ENCODE measurements at places on chromosomes 16 and 17. TPM values are rescaled to one million over a fixed set of nuclear protein-coding genes. Genes with fewer than 3 reads are reported as not detected.

DNA sequence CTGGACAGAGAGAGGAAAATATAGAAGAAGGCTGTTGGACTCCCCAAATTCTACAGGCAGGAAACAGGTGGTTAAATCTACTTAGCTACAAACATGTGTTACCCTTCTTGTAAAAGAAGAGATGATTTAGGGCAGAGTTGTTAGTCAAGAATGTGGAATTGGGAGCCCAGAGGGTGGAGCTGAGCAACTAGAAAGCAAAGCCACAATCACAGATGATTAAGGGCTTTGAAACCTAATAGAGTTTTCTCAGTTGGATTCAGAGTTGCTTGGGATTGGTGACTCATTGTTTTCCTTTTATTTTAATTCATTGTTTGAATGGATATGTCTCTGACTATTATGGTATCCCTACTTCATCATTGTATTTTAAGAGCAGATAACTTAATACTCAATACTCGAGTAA, 6.2 kb downstream of the ACSM5 start:
- no peak for DNase-seq

DNA sequence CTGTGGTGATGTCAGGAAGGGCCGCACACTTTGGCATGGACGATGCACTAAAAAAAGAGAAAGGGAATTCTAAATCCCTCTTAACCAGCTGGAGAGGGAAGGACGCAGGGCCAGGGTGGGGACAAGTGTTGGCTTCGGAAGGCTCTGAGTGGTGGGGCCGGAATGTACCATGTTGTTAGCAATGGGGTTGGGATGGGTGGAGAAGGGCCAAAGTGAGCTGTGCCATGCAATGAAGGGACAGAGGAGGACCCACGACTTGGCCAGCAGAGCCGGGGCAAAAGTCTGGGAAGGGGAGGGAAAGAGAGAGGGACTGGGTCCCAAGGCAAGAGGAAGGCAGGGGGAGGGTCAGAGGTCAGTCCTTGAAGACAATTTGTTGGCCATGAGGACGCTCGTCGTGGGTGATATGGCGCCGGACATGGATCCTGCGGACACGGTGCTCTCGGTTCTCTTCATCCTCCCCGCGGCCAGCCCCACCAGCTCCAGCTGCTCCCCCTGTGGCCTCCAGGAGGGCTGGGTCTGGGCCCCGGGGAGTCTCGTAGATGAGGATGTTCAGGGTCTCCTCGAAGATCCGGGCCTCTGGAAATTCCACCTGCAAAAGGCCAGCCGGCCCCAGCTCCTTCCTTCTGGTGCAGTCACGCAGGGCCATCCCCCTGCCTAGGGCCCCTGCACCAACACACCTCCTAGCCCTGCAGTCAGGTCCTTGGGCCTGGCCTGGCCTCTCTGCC, 6.4 kb downstream of the ASPHD1 start:
- DNase-seq = no peak

- no peak for DNase-seq
Observed at GRCh38 chr16:66457888-66458287, 30.8 kb downstream of the BEAN1 start.

DNA sequence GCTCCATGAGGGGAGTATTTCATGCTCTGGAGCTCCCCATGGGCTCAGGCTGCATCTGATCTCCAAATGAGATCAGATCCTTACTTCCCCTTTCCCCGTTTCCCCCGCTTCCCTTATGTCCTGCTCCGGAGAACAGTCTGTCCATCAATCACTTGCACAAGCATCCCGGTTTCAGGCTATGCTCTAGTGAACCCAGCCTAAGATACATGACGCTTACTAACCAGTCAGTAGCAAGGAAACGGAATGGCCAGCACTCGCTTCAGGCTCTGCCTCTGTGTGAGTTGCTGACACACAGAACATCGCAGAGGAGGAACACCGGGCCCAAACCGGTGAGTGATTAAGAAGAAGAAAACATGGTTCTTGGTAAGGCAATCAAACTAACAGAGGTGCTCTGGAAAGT, 9.4 kb upstream of the ATP5MC1 start:
- no peak for DNase-seq

DNA sequence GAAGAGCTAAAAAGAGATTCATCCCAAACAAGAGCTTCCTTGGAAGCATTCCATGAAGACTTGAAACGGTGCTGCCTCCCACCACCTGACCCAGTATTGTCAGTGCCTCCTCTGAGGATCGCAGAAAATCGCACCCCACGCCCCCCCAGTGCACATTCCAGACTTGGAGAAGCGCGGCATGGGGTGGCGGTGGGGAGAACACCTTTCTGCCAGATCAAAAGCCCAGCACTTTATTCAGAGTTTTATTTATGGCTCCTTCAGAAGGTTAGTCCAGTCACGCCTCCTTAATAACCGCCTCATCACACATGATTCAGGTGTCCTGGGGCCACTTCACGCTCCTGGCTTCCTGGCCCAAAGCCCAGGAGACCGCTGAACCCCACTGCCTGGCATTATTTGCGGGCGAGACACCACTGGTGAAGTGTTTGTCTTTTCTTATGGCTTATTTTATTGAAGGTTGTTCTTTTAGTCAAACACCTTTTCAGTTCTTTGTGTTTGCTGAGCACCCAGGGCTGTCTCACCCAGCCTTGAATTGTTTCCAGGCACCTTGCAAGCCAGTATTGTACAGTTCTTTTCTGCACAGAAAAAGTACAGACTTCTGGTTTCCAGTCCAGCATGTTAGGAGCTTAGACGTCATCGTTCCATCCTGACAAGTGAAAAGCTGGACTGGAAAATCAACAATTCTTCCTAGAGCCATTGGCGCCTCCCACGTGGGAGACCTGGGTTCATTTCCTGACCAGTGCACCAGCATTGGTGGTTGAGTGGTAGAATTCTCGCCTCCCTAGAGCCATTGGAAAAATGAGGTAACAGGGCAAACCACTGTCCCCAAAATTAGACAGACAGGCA, 79.6 kb upstream of the CACNG5 start:
- DNase-seq = no peak

DNA sequence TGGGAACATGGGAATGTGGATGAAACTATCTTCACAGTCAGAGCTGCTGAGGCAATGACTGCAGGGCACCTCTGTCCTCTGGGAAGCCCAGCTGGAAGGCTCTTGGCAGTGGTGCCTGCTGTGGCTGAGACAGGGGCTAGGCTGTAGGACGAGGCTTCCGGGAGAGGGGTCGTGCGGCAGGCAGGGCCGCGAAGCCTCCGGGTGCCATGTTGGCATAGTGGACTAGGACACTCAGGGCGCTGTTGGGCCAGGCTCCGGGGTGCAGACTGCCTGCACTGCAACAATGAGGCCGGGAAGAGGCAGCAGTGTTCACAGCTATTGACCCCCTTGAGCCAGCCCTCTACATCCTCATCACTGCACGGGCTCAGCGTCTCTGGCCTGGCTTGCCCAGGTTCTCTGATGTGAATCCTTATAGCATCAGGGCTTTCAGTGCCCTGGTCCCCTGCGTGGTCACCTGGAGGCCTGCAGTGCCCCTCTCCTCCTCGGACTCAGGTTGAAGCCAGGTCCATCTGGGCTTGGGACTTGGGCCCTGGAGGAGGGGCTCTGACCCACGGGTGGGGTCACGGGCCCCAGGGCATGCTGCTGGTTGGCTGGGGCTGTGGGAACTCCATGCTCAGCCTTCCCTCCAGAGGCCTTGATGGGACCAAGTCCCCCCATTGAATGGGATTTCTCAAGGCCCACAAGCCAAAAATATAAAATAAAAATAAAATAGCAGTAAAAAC, 91.6 kb downstream of the TNFRSF13B start:
- no peak for DNase-seq

- DNase-seq = no peak
Observed at GRCh38 chr16:79098907-79099306, 501.6 kb downstream of the MAF start.

DNA sequence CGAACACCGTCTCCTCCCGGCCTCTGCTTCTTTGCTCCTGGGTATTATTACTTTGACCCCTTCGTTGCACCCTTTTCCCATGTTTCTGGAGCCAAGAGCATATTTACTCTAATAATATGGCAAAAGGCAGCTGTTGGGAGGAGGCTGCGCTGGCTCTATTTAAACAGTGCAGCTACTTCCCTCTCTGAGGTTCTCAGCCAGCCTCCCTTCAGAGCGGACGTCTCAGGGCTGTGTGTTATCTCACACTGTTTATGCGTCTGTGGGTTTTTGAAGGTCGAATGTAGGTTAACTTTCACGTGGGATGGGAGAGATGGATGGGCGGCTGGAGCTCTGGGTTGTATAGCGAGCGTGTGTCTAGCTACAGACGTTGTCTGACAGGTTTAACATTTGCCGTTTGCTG, 45.3 kb downstream of the COX4I1 start:
- no peak for DNase-seq

DNA sequence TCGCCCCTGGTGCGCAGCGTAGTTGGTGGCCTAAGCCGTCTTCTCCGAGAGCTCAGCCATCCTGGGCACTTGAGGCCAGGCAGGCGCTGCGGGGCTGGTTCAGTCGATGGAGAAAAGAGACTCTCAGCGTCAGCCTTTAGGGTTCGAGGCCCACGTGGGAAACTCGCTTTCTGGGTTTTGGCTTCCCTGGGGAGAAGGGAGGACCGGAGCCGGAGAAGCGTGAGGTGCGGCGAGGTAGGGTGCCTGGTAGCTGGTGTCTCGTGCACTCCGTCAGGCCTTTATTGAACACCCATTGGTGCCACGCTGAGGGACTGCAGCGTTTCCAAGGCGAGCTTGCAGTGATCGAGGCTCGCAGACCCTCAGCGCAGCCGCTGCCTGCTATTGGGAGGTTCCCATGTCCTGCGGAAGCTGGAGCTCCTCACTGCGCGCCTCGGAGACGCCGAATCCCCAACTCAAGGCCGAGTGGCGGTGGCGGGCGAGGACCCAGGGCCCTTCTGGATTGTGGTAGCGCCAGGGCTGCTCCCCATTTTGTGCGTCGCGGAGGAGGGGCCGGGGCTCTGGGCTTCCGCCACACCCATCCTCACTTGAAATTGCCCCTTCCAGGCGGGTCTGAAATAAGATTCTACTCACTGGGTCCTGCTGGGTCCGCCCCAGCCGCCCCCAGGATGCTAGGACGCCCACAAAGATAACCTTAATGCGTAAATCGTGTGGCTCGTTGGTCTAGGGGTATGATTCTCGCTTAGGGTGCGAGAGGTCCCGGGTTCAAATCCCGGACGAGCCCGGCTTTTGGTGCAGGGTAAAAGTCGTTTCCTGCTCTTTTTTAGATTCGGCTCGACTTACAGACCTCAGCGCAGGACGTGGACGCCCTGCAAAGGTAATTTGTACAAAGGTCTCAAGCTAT, 1.2 kb downstream of the OR1F1 start:
- no peak for DNase-seq

- DNase-seq = no peak
Observed at GRCh38 chr17:40949418-40949817, 12.0 kb upstream of the KRT23 start.

DNA sequence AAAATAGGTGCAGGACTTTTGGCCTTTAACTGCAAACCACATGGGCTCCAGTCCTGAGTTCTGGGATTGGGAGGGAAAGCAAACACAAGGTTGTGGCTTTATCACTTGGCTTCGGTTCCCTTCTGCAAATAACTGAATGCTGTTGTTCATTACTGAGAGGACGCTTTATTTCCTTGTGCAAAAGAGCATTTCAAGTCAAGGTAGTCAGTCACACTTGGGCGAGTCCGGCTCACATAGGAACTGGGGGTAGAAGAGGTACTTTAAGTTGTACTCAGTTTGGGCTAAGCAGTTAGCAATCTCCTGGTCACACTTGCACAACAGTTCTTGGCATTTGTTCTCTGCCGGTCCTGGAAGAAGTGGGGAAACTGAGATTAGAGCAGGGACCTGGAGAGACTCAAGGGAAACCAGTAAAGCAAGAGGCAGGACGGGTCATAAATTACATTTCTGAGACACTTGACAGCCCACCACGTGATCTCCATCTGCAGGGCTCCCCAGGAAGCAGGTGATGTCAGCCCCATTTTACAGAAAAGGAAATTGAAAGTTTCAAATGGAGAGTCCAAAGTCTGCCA, 21.6 kb downstream of the PLA2G10 start:
- DNase-seq = no peak

RAMP2 gene
- 1.7 TPM for polyA plus RNA-seq

GRCh38 chr17:12089809-12090384, 69.2 kb downstream of the MAP2K4 start:
- DNase-seq = no peak
